ENCODE measurements at places on chromosomes 16 and 17.

DNA sequence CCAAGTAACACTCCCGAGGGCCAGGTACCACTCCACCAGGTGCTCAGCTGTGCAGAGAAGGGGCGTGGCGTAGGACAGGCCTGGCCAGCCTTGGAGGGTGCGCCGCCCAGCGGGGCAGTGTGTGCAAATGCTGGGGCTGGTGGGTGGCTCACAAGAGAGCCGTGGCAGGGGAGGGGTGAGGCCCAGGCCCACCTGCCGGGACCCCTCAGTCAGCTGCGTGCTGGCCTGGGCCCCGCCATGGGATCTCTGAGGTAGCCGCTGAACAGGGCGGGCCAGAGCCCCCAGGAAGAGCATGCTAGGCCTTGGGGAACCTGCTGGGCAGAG, 8.8 kb downstream of the TPSG1 start:
- no peak for DNase-seq

GRCh38 chr16:1262846-1263221, 7.0 kb downstream of the TPSD1 start:
- no peak for DNase-seq

GRCh38 chr17:75096082-75096625, 8.4 kb downstream of the SLC16A5 start:
- DNase-seq: no peak

DNA sequence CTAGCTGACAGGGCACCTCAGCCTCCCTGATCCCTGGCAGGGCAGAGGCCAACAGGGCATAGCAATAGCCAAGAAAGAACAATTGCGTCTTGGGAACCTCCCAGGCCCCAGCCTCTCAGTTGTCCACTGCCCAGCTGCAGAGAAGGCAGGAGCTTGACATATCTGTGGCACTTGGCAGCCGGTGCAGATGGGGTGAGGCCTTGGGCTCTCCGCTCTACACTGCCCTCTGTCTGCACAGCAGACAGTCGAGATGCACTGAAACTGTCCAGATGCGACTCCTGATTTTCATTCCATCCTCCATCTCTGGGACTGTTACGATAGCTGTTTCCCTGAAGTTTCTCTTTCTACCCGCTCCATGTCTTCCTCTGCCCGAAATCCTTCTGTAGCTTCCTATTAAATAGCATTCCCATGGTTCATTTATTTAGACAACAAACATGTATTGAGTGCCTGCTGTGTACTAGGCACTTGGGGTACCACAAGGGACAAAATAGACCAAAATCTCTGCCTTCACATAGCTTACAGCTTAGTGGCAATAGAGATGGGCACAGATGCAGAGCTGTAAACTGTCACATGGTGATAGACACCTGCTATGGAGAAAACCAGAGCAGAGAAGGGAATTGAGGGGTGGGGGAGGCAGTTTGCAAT, 3.3 kb downstream of the POLR3E start:
- DNase-seq: no peak

DNA sequence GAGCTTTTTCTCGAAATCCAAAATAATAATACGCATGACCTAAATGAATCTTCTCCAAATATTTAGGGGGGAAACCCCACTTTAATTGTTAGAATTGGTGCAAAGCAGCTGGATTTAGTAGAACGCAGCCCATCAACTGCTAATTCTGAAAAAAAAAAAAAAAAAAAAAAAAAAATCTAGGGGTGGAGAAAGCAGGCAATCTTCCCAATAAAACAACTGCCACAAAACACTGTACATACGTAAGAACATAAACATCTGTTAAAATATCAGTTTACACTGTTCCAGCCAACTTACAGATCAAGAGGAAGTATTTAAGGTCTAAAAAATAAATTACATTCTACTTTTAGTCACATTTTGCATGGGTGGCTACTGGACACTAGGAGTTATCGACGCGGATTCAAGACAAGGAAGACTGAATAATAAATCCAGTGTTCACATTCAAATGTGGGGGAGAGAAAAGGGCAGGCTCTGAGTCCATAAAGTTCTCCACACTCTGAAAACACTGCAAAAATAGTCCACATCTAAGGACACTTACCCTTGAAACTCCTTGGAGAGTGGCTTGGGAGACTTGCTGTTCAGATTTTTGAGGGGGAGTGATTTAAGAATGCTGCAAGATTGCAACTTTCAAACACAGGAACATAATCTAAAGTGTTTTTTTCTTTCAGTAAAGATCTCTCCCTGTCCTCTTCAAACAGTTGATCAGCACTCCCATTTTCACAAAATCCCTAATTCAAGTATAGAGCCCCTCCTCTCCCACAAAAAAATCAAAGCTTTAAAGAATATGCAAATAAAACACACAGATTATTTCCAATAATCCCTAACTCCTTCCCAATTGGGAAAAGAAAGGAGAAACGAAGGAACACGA, 1.3 kb downstream of the APPBP2 start:
- no peak for DNase-seq

- DNase-seq: no peak
Observed at GRCh38 chr17:3986939-3987335, 22.7 kb upstream of the ATP2A3 start.
